H1 (cell line): ENCODE measurements at places on chromosomes 6 and 20. TPM values are rescaled to one million over a fixed set of nuclear protein-coding genes. Genes with fewer than 3 reads are reported as not detected.

SMPD2 gene
- 15.6 and 17.2 TPM in 2 replicates for polyA plus RNA-seq

SNHG17 gene
- polyA plus RNA-seq, result 59.4 and 74.4 TPM in 2 replicates

RCAN2 gene
- polyA plus RNA-seq, result 3.6 and 5.0 TPM in 2 replicates

SLC35F1 gene
- polyA plus RNA-seq, result 5.4 and 7.0 TPM in 2 replicates

KPNA5 gene
- 1.9 and 2.0 TPM in 2 replicates for polyA plus RNA-seq

CALHM4 gene
- polyA plus RNA-seq, result not detected in 2 replicates

NELFE gene
- polyA plus RNA-seq, result 49.2 and 52.3 TPM in 2 replicates

CCN6 gene
- polyA plus RNA-seq, result not detected in 2 replicates

SPATS1 gene
- polyA plus RNA-seq, result not detected in 2 replicates

KCTD20 gene
- polyA plus RNA-seq, result 8.4 and 10.1 TPM in 2 replicates

SNX21 gene
- 15.8 and 28.2 TPM in 2 replicates for polyA plus RNA-seq
